Stimulated activated CD4-positive, alpha-beta T cell treated with anti-CD3 and anti-CD28 coated beads, TNF-alpha, amount 100 ng/mL, for 48 hours (primary cell): ENCODE measurements at places on chromosomes 16 and 17.

DNA sequence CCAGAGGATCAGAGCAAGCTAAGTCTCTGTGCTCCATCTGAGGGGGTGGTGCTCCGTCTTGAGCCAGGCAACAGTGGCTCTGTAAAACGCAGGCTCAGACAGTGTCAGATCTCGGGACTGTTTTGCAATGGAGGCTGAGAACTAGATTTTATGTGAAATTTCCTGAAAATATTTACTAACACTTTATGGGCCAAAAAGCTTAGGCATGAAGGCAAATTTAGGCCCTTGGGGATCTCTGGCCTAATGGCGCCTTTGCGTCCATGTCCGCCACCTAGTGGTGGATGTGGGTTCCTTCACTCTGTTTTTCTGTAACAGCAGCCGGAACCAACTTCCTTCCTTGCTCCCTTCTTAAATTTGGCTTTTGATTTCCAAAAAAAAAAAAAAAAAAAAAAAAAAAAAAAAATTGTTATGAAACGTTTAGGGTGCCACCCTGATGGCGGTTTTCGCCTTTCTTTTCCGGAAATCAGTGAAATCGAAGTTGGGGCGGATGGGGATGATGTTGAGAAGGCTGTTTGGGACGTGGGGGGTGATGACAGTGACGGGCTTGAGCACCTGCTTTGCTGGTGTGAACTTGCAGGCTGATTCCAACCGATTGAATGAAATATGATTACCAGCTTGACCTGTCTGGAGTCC lies 14.0 kb upstream of the ELAC2 start:
- DNase-seq, result peak; percentile 21

- DNase-seq, result no peak
Observed at GRCh38 chr17:83055911-83056582, 23.4 kb upstream of the METRNL start.

GRCh38 chr16:70290949-70291519 lies 1.7 kb upstream of the AARS1 start:
- no peak for DNase-seq

DNA sequence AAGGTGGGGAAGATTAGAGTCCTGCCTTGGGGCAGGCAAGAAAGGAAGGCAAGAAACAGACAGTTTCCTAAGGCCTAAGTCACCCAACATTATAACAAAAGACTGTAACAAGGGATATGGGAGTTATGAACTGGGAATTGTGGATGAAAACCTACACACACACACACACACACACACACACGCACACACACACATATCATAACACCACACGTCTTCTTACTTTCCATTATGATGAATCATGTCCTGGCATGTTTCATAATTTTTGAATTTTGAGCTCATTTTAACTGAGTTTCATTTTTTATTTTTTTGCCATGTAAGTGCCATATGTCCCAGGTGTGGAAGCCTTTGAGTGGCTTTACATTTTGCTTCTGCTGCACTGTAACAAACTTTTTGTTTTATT lies 29.9 kb downstream of the HS3ST2 start:
- no peak for DNase-seq

DNA sequence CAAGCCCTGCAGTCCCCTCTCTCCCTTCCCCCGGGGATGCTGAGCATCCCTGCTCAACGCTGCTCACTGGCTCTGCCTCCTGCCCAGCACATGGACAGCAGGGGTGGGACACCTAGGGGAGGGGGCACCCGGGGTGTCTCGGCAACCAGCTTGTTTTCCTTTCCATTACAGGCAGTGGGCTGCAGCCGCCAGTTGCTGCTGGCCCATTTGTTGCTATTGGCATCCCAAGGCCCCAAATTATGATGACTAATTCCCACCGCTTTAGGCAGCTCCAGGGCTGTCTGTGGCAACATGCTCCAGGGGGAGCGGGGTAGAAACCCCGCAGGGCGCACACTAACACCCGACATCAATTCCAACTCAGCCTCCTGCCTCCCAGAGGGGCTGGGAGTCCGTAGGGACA lies 4.9 kb downstream of the SDK2 start:
- DNase-seq, result no peak

DNA sequence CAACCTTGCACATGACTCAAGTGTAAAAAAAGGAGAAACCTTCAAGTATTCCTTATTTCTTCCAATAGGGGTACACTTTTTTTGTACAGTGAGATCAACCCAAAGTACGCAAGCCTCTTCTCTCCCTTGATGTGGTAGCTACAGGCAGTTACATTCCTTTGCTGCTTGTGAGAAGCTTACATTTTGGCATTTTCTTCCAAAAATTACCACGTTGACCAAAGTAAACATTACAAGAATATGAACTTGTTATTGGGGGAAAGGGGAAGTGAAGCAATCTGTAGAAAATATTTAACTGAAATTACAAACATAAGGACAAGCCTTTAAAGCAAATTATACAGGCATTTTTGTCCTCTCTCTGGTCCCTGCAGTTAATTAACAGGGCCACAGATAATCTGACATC lies 97.0 kb upstream of the TOB1 start:
- DNase-seq, result no peak

GRCh38 chr17:65785109-65785508 lies 223.7 kb upstream of the AXIN2 start:
- DNase-seq, result no peak

DNA sequence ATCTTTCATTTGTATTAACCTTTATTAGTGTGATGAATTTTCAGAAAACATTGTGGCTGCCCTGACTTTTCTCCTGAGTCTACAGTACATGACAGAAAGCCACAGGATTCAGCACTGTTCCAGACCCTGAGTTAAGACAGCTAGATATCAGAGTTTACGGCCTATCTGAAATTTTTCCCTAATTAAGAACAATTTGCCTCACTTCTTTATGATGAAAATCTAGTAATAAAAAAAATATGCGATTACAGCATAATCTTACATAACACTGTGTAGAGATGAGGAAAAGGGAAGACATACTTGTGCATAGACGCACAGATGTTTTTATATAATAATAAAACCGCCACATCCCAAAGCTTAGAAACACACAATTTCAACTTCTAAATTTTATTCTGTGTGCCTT lies 7.3 kb downstream of the SPOP start:
- no peak for DNase-seq

GRCh38 chr16:29736764-29737163 lies 9.0 kb downstream of the C16orf54 start:
- no peak for DNase-seq

GRCh38 chr17:83194186-83194561 lies 114.8 kb downstream of the METRNL start:
- no peak for DNase-seq

GRCh38 chr16:1018447-1019198 lies 37.1 kb downstream of the SOX8 start:
- no peak for DNase-seq

DNA sequence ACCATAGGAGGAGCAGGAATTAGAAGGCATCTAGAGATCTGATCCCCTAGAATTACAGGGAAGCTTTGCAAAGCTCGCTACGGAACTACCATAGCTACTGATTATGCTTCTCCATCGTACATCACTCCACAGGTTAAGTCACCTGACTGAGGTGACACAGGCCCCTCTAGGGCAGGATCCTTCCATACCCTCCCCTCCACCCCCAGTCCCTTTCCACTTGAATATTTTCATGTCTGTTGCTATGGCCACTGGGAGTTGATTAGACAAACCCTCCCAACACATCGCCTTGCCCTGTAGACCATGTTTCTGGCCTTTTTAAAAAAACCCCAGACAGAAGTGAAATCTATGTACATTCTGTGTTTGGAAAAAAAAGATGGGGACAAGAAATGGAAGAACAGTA lies 287.1 kb downstream of the SOX9 start:
- DNase-seq, result no peak

DNA sequence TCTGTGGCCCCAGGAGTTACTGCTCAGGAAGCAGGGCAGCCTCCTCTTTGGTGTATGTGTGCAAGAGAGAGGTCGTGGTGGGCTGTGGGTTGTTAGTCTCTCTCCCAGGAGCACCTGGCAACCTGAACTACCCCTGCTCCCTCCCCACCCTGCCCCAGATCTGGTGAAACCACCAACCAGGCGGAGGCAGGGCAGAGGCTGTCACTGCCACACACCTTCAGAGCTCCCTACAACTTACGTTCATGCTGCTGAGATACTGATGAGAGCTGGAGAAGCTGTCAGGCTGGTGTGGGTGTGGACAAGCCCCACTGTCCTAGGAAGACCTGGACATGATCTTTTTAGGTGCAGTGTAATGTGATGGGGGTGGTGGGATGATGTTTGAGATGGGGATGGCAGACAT lies 24.3 kb downstream of the GOSR2 start:
- DNase-seq, result no peak

GRCh38 chr16:47018223-47018891 lies 44.9 kb upstream of the DNAJA2 start:
- peak; percentile 48 for DNase-seq

- no peak for DNase-seq
Observed at GRCh38 chr17:9177212-9177611, 155.9 kb downstream of the NTN1 start.

DNA sequence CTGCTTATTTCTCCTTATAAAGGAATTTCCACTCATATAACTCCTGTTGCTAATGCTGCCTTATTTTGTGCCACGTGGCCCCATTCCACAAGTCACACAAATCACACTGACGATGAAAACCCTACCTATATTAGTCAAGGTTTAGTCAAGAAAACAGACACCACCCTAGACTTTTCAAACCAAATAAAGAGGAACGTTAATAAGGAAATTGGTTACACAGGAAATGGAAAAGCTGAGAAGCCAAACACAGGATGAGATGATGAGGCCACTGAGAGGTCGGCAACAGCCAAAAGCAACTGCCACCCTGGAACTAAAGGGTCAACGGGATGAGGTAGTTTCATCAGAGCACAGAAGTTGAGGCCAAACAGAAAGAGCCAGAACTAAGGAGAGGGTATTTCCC lies 47.3 kb upstream of the ALOX12 start:
- no peak for DNase-seq

- DNase-seq, result peak; percentile 25
Observed at GRCh38 chr16:87076950-87077749, 240.0 kb downstream of the C16orf95 start.

GRCh38 chr17:78598013-78598471 lies 20.8 kb upstream of the DNAH17 start:
- no peak for DNase-seq

DNA sequence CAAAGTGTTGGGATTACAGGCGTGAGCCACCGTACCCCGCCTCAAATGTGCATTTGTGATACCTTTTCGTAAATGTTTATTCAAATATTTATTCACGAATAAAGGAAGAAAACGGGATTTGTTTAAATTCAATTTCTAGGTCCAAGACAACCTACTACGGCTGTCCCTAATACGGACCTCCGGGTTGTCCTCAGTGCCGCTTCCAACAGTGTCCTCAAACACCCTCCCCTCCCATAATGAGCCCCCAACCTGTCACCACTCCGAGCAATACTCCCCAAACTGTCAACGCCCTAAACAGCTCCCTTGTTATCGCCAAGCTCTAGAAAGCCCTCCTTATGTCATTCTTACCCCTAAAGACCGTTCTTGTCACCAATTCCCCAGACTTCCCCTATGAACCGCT lies 539 bp upstream of the GABARAPL2 start:
- no peak for DNase-seq

GRCh38 chr16:17368951-17369350 lies 101.8 kb downstream of the XYLT1 start:
- no peak for DNase-seq

DNA sequence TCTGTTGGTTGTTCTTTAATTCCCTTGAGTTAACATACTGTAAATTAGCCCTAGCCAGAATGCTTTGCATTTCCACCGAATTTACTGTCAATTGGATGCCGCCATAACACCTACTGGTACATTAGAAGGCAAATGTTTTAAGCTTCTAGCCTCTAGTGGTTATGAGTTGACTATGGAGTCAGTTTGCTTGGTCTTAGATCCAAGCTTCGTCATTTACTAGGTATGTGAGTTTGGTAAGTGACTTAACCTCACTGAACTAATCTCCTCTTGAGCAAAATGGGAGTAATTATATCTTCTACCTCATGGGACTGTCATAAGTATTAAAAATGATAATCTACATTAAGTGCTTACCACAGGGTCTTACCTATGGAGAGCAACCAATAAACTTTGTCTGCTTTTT lies 20.4 kb upstream of the CDH11 start:
- DNase-seq, result no peak

DNA sequence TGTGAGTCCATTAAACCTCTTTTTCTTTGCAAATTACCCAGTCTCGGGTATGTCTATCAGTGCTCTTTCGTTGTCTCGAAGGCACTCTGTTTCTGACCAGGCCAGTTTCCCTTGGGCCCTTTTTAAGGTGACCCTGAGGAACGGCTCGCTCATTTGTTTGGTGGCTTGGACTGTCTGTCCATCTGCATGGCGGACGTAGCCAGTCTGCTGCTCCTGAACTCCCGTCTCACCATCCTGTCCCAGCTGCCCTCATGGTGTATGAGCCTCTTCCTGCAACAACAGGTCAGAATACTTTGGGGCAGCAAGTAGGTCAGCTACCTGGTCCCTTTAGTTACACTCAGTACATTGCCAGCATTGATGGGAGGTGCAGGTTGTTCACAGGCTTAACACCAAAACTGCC lies 19.0 kb downstream of the DRC7 start:
- no peak for DNase-seq

GRCh38 chr16:7124242-7124641 lies 208.4 kb upstream of the RBFOX1 start:
- no peak for DNase-seq

- no peak for DNase-seq
Observed at GRCh38 chr16:30896261-30896888, at the start of gene CTF1. Gene CTF1 (plus strand): TSS chr16:30896614. CDS start chr16:30896644, 30 bp downstream.

DNA sequence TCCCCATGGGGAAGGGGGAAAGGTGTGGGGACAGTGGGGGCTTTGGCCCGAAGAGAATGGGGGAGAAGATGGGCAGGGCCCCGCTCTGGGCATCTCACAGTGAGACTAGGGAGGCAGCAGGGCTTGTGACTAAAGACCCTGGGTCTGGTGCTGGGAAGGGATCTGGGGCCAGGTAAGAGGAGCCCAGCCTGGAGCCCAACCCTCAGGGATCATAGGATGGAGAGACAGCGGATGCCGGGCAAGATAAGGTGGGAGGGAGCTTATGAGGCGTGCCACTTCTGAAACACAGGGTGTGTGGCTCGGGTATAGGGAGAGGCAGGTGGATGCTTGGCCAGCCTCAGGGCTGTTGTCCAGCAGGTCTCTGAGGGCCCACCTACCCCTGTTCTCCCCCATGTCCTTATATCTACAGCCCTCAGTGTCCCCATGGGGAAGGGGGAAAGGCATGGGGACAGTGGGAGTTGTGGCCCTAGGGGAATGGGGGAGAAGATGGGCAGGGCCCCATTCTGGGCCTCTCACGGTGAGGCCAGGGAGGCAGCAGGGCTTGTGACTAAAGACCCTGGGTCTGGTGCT lies 15.4 kb downstream of the USP6 start:
- DNase-seq, result no peak

DNA sequence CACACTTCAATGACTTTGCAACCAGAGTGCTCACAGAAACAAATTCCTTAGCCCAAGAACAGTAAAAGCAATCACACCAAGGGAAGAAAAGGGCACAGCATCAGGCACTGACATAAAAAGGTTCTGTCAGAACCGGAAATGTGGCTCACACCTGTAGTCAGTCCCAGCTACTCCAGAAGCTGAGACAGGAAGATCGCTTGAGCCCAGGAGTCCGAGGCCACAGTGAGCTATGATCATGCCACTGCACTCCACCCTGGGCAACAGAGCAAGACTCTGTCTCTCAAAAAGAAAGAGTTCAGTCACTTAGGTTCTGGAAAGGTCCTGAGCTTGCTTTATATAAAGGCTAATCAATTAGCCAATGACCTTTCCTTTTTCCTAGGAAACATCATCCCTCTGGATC lies 22.7 kb downstream of the YWHAE start:
- DNase-seq, result no peak

- DNase-seq, result no peak
Observed at GRCh38 chr16:50836121-50836621, 94.3 kb downstream of the CYLD start.
